ENCODE measurements at places on chromosomes 5 and 9. TPM values are rescaled to one million over a fixed set of nuclear protein-coding genes. Genes with fewer than 3 reads are reported as not detected.

ADAMTSL2 gene
- polyA plus RNA-seq: not detected

CCDC112 gene
- 0.95 TPM for polyA plus RNA-seq

DNA sequence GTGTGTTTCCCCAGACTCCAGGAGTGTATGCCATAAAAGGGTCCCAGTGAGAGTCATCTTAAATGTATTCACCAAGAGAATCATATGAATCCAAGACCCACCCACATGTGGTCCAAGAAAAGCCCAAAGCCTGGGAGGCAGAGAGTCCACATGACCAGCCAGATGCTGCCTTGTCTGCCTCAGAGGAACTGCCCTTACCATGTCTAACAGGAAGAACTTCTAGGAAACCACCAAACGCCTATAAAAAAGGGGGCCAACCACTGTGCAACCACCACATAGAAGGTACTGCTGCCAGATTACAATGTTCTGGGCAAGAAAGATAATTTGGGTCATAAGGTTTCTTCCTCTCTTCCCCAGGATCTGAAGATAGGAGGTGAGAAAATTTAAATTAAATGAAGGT lies 129.8 kb upstream of the SLC24A2 start:
- no peak for DNase-seq

DNA sequence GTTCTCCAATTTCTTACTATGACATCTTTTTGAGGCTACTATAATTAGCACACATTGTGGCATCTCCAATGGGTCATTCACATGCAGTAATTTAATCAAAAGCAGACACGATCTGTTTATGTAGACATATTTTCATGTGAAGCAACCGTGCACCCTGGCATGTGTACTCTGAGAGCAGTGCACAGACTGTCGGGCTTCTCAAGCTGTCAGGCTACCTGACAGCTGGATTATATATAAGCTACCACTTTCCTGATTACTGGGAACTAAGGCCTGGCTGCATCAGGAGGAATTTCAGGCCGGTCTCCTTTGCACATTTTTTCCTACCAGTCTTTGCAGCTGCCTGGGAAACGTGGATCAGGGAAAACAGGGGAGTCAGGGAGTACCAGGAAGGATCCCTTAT lies 197.5 kb downstream of the MAPKAP1 start:
- DNase-seq: no peak

DNA sequence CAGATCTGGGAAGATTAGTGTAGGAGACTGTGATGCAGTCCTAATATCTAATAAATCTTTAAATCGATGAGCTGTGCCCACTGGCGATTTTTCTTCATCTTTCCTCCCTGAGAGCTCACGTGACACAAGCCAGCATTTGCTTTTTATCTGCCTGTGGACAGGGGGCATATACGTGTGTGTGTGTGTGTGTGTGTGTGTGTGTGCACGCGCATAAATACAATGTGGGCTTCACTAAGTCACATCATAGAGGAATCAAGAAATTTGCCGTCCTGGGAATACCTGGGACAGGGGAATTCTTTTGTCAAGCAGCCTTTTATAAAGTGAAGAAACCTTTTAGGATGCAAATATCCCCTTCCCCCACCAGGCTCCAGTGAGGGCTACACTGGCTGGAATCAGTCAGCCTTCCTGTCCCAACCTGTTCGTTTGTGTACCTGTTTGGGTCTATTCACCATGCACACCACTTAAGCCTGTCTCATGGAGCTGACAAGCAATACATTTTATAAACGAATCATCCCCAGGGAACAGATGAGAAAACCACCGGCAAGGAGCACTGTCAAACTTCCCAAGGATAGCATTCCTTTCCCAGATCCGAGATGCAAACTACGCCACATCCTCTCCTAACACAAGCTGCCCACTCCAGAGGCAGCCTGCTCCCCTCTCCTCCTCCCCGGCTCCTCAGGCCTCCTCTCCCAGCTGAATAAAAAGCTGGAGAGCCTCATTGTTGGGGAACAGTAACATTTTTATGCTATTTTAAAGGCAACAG lies 2.7 kb downstream of the EPB41L4B start:
- DNase-seq: no peak

SPATA9 gene
- polyA plus RNA-seq: 0.24 TPM

GFRA3 gene
- not detected for polyA plus RNA-seq

DNA sequence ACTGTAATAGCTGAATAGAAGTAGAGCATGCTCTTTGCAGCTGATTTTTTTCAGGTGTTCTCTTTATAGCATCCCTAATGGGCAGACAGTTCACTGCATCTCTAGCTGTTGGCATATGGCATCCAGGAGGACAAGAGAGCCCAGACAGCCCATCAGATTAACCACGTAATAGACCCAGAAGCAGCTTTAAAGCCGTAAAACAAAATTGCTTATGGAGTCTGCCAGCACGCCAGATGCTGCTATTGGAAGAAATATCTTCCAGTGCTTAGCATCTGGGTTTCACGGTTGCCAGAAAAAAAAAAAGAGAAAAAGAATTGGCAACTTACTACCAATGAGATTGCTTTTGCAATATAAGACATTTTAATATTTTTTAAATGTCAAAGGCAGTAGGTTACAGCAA lies 869.4 kb upstream of the NUDT12 start:
- no peak for DNase-seq

Measured in GM12878 (cell line).